Breast epithelium (tissue), 4 donors: ENCODE measurements at places on chromosomes 5 and 9. TPM values are rescaled to one million over a fixed set of nuclear protein-coding genes. Genes with fewer than 3 reads are reported as not detected.
A peak's percentile ranks its signal among the peaks of the same experiment; 100 is the strongest.

Gene CTXN3
- total RNA-seq: not detected

Gene IL3
- total RNA-seq: not detected

Gene GM2A
- total RNA-seq: 43.8 TPM

Gene RANBP17
- 6.9 TPM for total RNA-seq

Gene SPINK13
- total RNA-seq: 0.48 TPM

DNA sequence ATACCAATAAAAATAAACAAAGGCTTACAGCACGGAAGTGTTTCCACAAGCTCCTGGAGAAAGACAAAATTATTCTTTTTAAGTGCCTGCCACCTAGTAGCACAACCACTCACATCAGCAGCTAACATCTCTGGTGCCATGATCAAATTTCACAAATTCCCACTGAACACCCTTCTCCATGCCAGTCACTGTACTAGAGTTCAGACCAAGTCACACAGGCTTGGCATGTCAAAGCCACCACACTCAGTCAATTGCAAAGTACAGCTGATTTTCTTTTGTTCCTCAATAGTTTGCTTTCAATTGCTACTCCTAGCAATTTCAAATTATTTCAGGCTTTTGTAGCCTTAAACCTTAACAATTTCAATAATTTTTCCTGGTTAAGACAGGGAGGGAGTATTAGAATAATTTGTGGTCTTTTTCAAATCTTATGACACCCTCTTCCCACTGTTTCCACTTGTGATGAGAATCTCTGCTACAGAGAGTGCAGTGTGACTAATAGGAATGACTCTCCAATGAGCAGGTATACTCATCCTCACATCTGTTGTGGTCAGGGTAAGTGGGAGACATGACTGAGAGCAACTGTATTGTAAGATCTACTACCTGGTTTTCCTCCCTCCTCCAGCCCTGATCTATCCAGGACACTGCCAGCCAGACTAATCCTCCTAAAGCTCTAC is 46.2 kb downstream of the RNF145 start:
- no peak overlapping the region for H3K4me3 ChIP-seq
- no peak for DNase-seq
- H3K27me3 ChIP-seq: no peaks in the 10 kb centered on the region
- no peak overlapping the region for H3K27ac ChIP-seq
- no peaks in the 10 kb centered on the region for H3K4me1 ChIP-seq
- H3K36me3 ChIP-seq: peaks cover 5% of the 10 kb centered on the region

DNA sequence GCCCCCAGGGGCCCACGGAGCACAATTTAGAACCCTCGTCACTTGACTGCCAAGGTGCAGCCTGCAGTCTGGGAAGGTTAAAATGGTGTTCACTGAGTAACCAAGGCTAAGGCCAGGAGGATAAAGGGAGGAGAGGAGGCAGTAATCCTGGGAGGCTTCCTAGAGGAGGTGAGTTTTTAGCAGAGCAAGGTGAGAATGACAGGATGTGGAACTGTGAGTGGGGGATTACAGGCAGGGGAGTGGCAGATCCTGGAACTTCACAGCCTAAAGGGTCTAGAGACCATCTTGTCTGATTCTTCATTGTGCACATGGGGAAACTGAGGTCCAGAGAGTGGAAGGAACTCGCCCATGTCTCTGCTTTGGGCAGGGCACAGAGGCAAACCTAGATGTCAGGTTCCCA is 42.5 kb upstream of the ASS1 start:
- no peaks in the 10 kb centered on the region for H3K36me3 ChIP-seq
- DNase-seq: no peak
- peaks cover 2% of the 10 kb centered on the region for H3K27me3 ChIP-seq
- no peaks in the 10 kb centered on the region for H3K4me1 ChIP-seq
- H3K4me3 ChIP-seq: no peak overlapping the region

DNA sequence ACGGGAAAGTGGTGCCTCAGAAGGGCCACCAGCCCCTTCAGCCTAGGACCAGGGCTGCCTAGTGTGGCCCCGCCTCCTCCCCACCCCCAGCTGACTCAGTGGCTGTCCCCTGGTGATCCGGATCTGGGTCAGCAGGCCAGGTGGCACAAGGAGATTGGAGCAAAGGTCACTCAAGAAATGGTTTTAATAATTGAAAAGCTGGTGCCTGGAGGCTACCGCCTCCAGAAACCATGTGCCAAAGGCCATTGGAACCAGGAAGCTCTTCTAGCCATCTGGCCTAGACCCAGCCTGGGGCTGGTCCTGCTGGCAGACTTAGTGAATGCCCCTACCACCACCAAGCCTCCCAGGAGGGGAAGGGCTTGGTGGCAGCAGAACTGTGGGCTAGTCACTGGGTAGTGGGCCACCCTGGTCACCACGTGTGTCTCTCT is 1.5 kb downstream of the ST6GALNAC4 start:
- H3K4me1 ChIP-seq: no peaks in the 10 kb centered on the region
- no peaks in the 10 kb centered on the region for H3K36me3 ChIP-seq
- H3K4me3 ChIP-seq: peak overlapping the region; percentile 78
- H3K27ac ChIP-seq: peak overlapping the region; percentile 85

GRCh38 chr9:72635197-72635596 is 113.8 kb downstream of the TMC1 start:
- H3K27me3 ChIP-seq: no peaks in the 10 kb centered on the region
- H3K4me1 ChIP-seq: no peaks in the 10 kb centered on the region
- no peak overlapping the region for H3K4me3 ChIP-seq
- DNase-seq: no peak
- no peaks in the 10 kb centered on the region for H3K36me3 ChIP-seq

DNA sequence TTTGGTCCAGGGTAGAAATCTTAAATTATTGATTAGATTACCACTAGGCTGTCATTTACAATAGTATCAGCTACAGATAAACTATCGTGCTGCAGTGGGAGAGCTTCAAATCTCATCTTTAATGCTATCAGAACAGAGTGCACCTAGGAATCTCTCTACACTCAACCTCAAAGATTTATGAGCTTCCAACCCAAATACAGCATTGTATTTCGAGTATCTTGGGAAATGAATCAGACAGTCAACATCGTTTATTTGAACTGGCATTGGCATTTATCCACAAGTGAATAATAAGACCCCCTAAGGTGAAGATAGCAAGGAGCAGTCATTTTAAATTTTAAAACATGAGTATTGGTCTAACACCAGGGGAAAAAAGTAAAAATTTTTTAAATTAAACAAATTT is 1203.2 kb downstream of the CDH12 start:
- H3K27me3 ChIP-seq: no peaks in the 10 kb centered on the region
- no peaks in the 10 kb centered on the region for H3K36me3 ChIP-seq
- H3K4me3 ChIP-seq: no peak overlapping the region

DNA sequence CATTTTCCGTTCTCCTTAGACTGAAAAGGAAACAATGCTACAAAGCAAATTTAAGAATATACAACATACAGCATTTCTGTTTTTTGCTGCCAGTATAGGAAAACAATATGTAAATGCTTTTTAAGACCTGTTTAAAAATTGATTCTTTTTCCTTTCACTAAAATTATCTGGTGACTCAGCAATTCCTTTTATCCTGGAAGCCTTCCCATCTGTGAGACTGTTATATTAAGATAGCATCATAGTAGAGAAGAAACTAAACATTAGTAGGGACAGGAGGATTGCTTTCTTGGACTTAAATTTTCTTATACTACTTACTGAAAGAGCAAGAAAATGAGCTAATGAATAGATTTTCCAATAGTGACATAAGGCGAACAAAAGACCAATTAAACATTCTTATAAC is 30.0 kb upstream of the GPR21 start:
- no peak overlapping the region for H3K4me3 ChIP-seq
- H3K27ac ChIP-seq: no peak overlapping the region
- no peak for DNase-seq
- no peaks in the 10 kb centered on the region for H3K4me1 ChIP-seq

DNA sequence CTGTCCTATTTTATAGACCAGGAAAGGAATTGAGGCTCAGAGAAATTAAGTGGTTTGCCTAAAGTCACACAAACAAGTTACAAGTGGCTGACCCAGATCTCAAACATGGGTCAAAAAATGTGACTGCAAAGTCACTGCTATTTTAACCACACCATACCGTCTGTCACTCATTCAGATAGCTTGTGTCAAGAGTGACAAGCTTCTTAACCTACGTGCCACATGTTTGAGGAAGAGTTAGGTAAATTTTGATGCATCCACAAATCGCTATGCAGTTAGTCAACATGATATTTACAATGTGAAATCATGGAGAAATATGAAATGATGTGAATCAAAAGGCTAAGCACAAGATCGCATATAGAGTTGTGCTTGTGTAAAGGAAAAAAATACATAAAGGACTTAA is 22.7 kb upstream of the GNE start:
- no peak overlapping the region for H3K27ac ChIP-seq
- no peaks in the 10 kb centered on the region for H3K4me1 ChIP-seq
- H3K4me3 ChIP-seq: no peak overlapping the region
- DNase-seq: no peak
- H3K36me3 ChIP-seq: no peaks in the 10 kb centered on the region

GRCh38 chr5:180540050-180540694 is 46.0 kb downstream of the CNOT6 start:
- no peaks in the 10 kb centered on the region for H3K36me3 ChIP-seq
- no peaks in the 10 kb centered on the region for H3K4me1 ChIP-seq
- H3K27me3 ChIP-seq: no peaks in the 10 kb centered on the region
- H3K4me3 ChIP-seq: no peak overlapping the region
- no peak for DNase-seq

DNA sequence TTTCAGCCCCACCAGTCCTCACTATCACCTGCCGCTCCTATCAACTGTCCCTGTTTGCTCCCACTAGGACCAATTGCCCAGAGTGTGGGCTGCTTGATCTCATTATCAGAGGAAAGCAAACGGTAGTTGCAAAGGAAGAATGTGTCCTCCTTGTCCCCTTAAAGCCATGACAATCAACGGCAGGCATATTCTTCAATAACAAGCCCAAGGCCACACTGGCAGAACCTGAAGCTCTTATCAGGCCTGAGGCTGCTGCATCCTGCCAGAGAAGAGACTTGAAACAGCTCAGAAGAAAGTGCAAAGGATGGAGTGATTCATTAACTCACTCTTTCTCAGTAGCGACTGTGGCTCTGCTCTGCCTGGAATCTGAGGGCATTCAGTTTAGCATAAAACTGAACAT is 39.2 kb upstream of the MAN2A1 start:
- no peaks in the 10 kb centered on the region for H3K36me3 ChIP-seq
- no peaks in the 10 kb centered on the region for H3K27me3 ChIP-seq
- no peaks in the 10 kb centered on the region for H3K4me1 ChIP-seq
- H3K4me3 ChIP-seq: no peak overlapping the region
- no peak overlapping the region for H3K27ac ChIP-seq
- no peak for DNase-seq

DNA sequence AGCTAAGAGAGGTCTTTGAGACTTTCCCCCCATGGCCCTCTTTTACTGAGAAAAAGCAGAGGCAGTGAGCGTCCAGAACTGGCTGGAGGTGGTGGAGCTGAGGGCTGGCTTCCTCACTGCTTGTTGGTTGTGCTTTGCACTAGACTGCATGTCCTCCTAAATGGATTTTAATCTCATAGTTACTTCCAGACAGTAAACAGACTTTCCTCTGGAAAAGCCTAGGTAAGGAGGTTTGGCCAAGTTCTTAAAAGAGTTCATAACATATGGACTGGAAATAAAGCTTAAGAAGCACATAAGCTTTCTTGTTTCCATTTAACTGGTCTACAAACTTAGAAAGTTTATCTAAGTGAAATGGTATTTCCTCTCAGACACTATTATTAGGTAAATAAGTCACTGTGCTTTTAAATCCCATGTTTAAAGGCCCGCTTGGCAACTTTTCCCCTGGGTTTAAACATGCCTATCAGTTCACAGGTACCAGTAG is 2.0 kb downstream of the ASPN start:
- no peaks in the 10 kb centered on the region for H3K27me3 ChIP-seq
- H3K27ac ChIP-seq: peak overlapping the region; percentile 56
- no peaks in the 10 kb centered on the region for H3K36me3 ChIP-seq
- H3K4me1 ChIP-seq: no peaks in the 10 kb centered on the region
- no peak for DNase-seq

GRCh38 chr9:19028835-19029451 is 4.1 kb downstream of the SAXO1 start:
- DNase-seq: no peak
- H3K4me3 ChIP-seq: no peak overlapping the region
- no peaks in the 10 kb centered on the region for H3K4me1 ChIP-seq
- no peak overlapping the region for H3K27ac ChIP-seq

- H3K4me3 ChIP-seq: no peak overlapping the region
- H3K4me1 ChIP-seq: no peaks in the 10 kb centered on the region
- no peak overlapping the region for H3K27ac ChIP-seq
Measured at GRCh38 chr5:32100230-32100629, 73.9 kb downstream of the GOLPH3 start.

DNA sequence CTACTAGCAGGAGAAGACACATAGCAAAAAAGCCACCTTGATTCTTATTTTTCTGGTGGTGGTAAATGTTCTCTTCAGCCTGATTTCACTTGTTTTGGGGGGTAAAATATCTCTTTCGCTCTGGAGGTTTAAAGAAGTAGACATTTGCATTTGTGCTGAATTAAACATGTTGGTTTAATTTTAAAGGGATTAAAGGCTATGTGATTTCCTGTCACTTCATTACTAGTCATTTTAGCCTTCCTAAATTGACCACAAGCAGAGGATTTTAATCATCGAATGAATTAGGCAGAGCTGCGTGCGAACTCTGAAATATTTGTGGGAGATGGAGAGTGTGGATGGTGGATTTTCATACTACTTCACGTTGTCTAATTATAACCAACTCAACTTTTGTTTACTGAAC is 4.8 kb downstream of the RASGRF2 start:
- H3K27me3 ChIP-seq: peaks cover 13% of the 10 kb centered on the region
- H3K27ac ChIP-seq: no peak overlapping the region
- no peak for DNase-seq
- H3K4me1 ChIP-seq: no peaks in the 10 kb centered on the region
- H3K4me3 ChIP-seq: no peak overlapping the region

DNA sequence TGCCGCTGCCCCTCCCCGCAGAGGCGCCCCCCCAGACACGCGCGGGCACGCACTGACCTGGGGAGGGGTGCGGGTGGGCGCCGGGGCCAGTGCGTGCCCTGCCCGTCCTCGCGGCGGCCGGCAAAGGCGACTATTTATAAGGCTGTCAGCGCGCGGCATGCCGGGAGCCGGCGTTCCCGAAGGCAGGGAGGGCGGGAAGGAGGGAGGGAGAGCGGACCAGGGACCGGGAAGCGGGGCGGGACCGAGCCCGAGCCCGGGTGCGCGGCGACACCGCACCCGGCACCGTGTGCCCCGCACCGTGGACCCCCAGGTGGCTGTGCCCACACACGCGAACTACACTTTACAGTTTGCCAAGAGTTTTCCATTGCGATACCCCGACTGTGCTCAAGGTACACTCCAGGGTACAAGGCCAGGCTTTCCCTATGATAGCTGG is at the start of gene AK1:
AK1 (minus strand) TSS at position 110 of the 433 bp plus-strand sequence. CDS start 3,058 bp downstream, outside the sequence.
- H3K27me3 ChIP-seq: no peaks in the 10 kb centered on the region
- peak within 1 kb of the TSS; percentile 87 for H3K27ac ChIP-seq
- peak; percentile 64 for DNase-seq
- no peaks in the 10 kb centered on the region for H3K36me3 ChIP-seq
